Fibroblast of skin of abdomen (primary cell): ENCODE measurements at places on chromosomes 5 and 9.

DNA sequence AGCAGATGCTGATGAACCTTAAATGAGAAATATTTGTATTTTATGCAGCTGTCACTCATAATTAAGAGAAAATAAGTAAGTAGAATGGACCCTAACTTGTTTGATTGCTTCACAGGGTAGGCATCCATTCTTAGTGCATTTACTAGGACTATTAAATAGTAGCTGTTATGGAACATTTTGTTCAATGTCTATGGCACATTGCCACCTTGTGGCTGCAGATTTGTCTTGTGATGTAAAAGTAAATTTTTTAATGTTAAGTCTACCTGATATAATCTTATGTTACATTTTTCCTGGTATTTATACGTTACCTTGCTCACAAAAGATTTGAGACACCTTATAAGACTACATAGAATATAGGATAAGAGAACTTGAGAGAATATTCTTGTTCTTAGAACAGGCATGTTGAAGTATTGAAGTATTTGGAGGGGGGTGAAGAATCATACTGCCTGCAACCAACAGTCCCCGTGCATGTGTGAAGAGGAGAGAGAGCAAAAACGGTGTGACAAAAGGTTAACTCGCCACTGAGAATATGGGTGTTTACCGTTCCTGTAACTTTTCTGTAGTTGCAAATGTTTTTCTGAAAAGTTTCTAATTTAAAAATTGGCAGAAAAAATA, 161.1 kb downstream of the MAST4 start:
- peak; percentile 59 for DNase-seq

GRCh38 chr5:98492258-98492657, 281.2 kb upstream of the RGMB start:
- DNase-seq: no peak

DNA sequence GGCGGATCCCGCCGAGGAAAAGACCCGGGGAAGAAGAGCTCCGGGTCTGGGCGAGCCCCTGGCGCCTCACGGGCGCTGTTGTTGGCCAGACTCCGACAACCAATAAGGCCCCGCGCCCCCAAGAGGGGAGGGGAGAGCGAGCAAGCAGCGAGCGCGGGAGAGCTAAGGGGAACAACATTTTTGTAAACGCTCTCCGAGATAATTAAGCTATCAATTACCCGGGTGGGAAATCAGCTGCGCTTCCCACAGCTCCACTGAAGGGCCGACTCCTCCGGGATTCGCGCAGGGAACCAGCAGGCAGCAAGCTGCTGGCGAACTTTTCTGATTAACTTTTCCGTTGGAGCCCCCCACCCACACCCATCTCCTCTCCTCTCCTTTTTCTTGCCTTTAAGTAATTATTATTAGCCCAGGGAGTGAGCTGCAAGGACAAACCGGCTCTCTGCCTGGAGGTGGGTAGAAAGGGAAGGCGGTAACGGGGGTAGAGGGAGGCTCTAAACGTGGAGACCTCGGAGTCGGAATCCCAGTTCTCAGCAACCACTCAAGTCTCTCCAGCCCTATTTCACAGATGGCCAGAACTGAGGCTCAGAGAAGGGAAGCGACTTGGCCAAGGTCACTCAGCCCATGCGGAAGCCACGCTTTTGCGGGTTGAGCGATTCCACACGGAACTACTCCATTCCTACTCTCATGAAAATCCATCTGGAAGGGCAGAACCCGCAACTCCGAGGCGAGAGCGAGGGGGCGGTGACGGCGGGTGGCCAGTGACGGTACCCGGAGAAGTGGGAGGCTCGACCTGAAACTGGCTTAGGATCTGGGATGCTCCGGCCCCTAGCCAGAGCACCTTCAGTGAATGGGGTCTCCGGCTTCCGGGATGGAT, 1.3 kb downstream of the ASTN2 start:
- DNase-seq: no peak

DNA sequence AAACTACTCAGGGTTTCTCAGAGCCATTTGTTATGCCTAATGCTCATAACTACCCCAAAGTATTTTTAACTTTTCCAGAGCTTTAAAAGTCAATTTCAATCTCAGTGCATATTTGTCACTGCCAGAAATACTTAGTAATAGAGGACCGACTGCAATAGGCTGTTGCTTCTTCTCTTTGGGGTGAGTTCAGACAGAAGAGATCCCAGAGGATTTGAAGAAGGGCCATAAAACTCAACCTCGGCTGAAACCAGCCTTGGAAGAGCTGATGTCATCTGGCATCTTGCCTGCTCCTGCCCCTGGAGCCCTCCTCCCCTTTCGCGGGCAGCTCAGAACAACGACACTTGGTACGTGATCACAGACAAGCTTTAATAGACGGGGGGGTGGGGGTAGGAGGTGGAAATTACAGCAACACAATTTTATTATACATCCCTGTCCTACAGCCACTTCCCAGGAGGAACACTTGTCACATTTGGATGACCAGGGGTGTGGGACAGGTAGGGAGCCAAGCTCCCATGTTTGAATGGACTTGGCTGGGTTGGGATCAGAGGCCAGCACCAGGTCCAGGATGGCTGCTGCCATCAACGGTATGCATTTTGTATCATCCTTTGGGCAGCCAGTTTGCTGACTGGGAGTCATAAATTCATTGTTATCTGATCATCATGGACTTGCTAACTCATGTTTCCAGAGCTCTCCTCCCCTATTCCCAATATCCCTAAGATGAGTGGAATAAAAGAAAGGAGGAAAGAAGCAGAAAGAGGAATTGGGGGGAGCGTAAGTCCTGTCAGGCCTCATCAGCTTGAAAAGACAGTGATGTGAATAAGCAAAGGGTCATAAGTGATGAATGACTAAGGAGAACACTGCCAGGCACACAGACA, 186.6 kb upstream of the PANK3 start:
- DNase-seq: peak; percentile 90

DNA sequence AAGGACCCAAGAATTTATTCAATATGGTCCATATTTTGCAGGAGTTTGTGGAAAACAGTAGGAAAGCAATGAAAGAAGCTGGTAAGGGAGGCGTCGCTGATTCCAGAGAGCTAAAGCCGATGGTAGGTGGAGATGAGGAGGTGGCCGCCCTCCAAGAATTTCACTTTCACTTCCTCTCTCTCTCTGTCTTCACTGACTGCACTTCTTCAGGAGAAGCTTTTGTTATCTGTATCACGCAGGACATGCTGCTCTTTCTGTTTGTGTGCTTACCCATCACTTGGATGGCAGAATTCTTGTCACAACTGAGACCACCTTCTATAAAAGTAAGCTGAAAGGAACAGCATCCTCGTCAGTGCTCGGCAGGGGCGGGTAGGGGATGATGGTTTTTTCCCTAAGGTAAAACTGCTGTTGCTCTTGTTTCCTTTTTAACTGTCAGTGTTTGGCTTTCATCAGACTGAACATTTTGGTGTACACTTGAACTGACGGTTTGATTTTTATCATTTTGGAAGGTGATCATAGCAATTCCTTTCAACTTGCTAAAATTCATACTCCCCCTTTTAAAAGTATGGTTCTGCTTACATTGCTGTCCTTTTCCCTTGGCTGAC, 62.4 kb upstream of the FSD1L start:
- DNase-seq: no peak

- DNase-seq: no peak
Observed at GRCh38 chr9:127975376-127976315, 5.1 kb downstream of the EEIG1 start.

- no peak for DNase-seq
Observed at GRCh38 chr9:127232833-127233549, 31.6 kb upstream of the GARNL3 start.

GRCh38 chr5:160479926-160480325, 58.3 kb downstream of the PTTG1 start:
- peak; percentile 79 for DNase-seq

- no peak for DNase-seq
Observed at GRCh38 chr9:104258296-104259011, 164.3 kb downstream of the SMC2 start.

DNA sequence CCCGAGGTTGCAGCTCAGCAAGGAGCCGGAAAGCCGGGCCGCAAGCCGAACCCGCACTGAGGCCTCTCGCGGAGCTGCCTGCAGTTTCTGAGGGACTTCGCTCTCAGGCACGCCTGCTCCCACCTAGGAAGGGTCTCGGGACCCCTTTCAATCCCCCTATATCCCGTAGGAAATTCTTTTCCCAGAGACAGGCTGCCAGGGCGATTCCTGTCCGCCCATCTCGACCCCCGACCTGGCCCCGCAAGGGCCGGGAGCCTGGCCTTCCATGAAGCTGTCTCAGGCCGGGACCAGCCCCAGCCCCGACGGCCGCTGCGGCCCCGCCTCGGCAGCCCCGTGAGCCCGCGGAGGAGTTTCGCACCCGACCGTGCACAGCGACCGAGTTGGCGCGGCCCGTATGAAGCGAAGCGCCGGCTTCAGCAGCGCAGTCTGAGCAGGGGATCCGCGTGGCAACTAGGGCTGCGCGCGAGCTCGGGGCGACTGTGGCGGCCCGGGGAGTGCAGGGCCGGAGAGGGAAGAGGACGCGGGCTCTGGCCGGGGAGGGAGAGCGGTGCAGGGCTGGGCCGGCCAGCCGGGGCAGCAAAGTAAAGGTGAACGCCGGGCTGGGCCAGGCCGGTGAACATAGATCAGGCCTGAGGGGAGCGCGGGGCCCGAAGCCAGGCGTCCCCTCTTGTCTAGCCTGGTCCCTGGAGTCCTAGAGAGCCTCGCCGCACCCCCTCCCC, 977 bp upstream of the PRDM12 start:
- DNase-seq: no peak

DNA sequence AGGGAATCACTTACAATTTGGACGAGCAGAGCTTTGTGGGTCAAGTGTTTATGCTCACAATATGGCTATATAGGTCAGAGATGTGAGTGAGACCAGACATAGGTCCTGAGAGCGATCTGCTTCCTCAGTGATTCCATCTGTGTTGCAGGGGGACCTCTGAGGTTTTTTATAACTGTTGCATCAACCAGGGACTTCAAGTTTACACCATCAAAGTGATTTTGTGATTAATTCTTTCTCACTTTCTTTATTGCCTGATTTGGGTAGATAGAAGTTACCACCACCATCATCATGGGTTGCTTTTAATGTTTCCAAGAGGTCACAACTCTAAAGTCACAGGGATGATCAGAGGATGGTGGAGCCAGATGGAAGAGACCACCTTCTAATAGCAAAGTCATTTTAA, 7.0 kb upstream of the MTAP start:
- no peak for DNase-seq
